Fibroblast of mammary gland (primary cell): ENCODE measurements at places on chromosomes 1 and 21.

- DNase-seq: no peak
These were observed 15.6 kb upstream of the C1orf174 start for GRCh38 chr1:3915551-3916121.

- peak; percentile 52 for DNase-seq
These were observed 47.1 kb upstream of the PLA2G2C start for GRCh38 chr1:20233394-20233793.

DNA sequence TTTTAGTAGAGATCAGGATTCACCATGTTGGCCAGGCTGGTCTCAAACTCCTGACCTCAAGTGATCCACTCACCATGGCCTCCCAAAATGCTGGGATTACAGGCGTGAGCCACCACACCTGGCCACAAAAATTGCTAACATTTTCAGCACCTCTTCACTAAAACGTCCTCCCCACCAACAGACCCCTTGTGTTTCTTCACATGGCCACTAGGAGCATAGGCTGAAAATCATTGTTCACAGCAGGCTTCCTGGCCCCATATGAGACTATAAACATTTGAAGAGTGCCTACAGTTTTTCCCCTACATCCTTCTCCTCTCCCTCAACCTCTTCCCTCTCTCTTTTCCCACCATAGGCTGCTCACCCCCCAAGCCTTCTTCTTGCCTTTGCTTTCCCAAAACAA lies 28.0 kb upstream of the SFPQ start:
- DNase-seq: peak; percentile 23

- DNase-seq: peak; percentile 8
These were observed 39.3 kb downstream of the TAS1R2 start for GRCh38 chr1:18819986-18820790.

DNA sequence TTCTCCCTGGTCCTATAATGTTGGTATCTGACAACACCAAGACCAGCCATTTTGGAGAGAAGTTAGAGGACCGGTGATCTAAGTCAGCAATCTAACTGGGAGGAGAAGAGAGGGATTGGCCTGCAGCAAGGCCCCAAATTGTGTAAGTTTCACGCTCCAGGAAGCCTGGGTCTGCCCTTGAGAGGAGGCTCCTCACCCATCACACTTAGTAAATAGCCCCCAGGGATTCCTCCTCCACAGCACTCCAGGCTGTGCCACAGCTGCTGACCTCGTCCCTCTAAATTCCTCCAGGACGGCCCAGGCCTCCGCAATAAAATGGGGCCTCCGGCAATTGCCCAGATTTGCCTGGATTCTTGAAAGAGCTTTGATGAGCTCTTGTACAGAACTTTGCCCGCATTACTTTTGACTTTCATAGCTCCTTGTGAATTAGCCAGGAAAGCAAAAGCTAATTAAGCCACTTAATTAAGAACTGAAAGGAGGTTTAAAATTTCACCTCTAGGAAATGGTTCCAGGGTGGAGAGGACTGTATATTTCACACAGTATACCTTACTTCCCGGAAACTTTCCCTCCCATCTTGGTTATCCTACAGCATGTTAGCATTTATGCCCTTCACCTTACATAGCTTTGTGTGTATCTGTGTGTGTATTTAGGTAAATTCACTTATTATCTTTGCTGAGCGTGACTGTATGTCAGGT lies 90.5 kb downstream of the LAMC2 start:
- no peak for DNase-seq

DNA sequence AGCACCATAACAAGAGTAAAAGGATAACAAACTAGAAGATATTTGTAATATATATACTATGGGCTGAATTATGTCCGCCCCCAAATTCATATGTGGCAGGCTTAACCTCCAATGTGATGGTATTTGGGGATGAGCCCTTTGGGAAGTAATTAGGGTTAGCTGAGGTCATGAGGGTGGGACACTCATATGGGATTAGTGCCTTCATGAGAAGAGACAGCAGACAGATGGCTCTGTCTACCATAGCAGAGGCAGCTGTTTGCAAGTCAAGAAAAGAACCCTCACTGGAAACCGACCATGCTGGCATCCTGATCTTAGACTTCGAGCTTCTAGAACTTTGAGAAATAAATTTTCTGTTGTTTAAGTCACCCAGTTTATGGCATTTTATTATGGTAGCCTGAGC lies 303.6 kb downstream of the LMO4 start:
- no peak for DNase-seq

- DNase-seq: no peak
These were observed 60.9 kb downstream of the AK5 start for GRCh38 chr1:77342745-77343144.

GRCh38 chr1:54254055-54254454 lies 54.1 kb downstream of the MRPL37 start:
- peak; percentile 63 for DNase-seq

GRCh38 chr1:70033936-70034335 lies 171.4 kb downstream of the LRRC40 start:
- DNase-seq: no peak
